ENCODE measurements at places on chromosomes 12 and 14.
A peak's percentile ranks its signal among the peaks of the same experiment; 100 is the strongest.

DNA sequence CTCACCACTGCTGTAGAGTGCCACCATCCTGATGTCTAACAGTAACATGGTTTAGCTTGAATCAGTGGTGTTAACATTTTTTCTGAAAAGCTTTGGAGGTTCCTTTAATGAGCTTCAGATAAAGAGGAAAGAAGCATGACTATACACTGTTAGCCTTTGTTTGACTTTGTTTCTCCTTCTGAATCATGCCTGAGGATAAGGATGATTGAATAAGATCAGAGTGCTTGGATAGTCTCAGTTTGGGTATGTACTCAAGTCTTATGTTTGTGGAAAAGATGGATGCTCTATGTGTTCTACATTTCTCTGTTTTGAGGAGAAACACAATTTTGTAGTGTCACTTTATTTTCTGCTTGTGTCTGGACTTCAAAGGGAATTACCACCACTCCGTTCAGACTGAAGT lies 42.0 kb downstream of the GPATCH2L start:
- DNase-seq: no peak

GRCh38 chr14:53491256-53491883 lies 338.2 kb upstream of the DDHD1 start:
- no peak for DNase-seq

DNA sequence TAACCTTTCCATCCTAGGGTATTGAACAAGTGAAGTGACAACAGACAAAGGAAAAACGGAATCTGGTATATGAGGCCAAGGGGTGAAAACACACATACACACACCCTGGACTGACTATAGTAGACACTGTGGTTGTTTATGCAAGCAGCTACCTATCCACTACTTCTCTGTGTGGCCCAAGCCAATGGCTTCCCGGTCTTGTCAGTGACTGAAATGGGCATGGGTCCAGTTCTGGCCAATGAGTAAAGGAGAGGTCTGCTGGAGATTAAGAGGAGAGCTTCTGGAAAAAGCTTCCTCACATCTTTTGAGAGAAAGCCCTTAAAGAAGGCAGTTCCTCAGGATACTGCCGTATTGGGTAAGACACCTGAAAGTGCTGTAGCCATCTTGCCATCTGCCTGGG lies 19.3 kb downstream of the MBIP start:
- no peak for DNase-seq

DNA sequence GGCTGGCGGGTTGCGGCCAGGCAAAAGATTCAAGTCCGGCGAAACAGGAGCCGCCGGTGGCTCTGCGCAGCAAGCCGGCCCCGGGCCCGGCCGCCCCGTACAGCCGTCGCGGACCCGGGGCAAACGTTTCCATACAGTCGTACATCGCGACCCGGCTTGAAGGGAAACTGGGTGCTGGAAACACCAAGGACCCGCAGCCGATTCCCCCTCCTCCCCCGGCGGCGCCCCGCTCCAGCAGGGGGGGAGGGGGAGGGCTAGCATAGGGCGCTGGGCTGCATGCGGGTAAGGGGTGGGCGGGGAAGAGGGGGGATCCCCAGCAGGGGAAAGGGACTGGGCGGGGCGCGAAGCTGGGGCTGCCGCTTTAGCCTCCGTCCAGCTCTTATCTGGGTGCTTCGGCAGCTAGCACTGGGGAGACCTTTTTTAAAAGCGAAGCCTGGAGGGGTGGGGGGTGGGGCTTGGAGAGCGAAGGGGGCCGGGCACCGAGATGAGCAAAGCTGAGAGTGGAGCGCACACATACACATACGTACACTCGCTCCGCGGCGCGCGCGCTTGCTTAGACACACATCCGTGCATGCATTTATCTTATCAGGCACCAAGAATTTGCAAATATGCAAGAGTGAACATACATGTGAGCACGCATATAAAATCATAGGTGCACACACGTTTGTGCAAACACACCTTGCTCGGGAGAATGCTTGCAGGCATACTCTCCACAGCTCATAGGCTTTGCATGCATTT lies 11.9 kb downstream of the RARG start:
- peak; percentile 59 for DNase-seq

Measured in stimulated activated CD8-positive, alpha-beta memory T cell treated with anti-CD3 and anti-CD28 coated beads, Interleukin-4, amount 100 ng/mL, for 1 hour (primary cell).